ENCODE measurements at places on chromosomes 1 and 21.

- no peak for DNase-seq
Measured at GRCh38 chr1:36653850-36654249, 171.1 kb upstream of the CSF3R start.

- DNase-seq = no peak
Measured at GRCh38 chr1:98331243-98331642, 330.3 kb upstream of the SNX7 start.

- DNase-seq = no peak
Measured at GRCh38 chr1:86470859-86471258, 2.1 kb downstream of the CLCA1 start.

- no peak for DNase-seq
Measured at GRCh38 chr1:193634470-193634869, 448.1 kb upstream of the B3GALT2 start.

DNA sequence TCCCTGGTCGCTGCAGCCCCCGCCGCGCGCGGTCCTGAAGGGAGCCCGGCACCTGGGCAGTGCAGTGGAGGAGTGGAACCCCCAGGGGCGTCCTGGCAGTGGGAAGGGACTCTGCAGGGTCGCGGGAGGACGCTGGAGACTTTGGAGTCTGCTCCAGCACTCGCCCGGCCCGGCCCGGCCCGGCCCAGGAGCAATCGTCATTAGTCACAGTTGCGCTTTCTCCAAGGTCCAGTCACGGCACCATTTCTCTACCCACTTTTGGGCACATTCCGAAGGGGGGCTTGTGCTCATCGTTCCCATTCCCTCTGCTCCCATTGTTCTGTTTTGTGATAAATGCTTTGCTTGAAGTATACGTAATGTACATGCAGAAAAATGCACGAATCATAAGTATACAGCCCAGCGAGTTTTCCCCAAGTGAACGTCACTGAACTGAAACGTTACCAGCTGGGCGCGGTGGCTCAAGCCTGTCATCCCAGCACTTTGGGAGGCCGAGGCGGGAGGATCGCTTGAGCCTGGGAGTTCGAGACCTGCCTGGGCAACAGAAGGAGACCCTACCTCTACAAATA lies 999 bp downstream of the THAP3 start:
- DNase-seq = no peak

GRCh38 chr1:211353562-211354212 lies 27.1 kb downstream of the TRAF5 start:
- no peak for DNase-seq

DNA sequence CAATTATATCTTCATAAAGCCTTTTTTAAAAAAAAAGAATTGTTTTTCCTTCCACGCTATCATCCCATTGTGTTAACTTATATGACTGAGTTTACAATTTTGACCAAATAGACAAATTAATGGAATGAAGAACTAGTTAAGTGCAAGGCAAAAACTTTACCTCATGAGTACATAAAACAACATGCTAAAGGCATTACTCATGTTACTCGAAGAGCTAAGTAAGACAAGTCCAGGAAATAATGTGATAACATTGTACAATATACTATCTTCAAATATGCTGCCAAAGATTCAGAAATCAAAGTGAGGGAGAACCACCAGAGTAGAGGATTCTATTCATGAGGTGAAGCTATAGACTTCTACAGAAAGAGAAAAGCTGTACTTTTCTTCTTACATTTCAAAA lies 24.2 kb upstream of the DYNLT5 start:
- DNase-seq = no peak

DNA sequence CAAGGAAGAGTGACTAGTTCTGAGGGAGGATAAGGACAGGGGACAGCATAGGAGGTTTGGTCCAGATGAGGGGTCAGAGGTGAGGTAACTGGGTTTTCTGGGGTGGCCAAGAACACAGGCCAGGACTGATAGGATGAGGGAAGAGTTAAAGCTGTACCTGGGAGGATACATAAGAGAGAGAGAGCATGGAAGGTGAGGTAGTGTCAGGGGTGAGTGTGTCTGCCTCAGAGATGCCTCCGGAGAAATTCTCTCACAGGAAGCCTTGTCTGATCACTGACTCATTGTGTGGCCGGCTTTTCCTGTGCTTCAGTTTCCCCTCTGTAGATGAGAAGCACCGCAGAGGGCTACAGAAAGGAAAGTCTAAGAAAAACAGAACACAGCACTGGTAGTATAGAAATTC lies 40.2 kb downstream of the FASLG start:
- peak; percentile 68 for DNase-seq

DNA sequence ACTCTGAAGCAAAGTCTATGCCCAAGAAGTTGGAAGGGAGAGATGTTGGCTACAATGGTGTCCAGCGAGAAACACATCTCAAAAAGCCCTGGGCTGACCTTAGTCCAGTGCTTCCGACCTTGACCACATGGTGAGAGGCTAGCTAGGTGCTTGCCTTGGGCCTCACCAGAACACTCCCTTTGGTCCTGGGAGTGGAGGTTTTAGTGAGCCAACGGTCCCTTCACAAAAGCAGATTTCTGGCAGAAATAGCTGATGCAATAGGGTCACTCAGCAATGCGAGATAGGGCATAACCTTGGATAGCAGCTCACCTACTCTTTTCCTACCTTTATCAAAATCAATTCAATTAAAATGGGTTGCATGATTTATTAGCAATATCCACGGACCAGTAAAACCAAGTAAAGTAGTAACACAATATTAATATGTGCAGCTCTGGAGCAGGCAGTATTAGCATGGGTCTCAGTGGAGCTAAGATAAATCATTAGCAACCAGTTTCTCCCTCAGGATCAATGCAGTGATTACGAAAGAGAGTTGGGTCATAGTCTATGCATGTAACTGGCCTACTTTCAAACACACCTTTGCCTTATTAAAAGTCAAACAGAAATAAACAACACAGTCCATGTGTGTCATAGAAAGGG lies 1.9 kb downstream of the SLC30A10 start:
- no peak for DNase-seq

DNA sequence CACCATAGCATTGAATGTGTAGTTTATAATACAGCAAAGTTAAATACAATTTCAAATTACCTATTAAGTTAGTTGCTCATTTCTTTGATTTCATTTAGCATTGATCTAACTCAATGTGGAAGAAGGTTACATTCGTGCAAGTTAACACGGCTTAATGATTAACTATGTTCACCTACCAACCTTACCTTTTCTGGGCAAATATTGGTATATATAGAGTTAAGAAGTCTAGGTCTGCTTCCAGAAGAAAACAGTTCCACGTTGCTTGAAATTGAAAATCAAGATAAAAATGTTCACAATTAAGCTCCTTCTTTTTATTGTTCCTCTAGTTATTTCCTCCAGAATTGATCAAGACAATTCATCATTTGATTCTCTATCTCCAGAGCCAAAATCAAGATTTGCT lies at the start of gene ANGPTL3:
ANGPTL3 (plus strand) TSS at position 240 of the 400 bp plus-strand sequence; CDS start at position 287, 47 bp downstream.
- no peak for DNase-seq

GRCh38 chr1:29646161-29646775 lies 409.9 kb downstream of the PTPRU start:
- DNase-seq = no peak

GRCh38 chr1:3134381-3135072 lies 65.5 kb downstream of the PRDM16 start:
- no peak for DNase-seq

DNA sequence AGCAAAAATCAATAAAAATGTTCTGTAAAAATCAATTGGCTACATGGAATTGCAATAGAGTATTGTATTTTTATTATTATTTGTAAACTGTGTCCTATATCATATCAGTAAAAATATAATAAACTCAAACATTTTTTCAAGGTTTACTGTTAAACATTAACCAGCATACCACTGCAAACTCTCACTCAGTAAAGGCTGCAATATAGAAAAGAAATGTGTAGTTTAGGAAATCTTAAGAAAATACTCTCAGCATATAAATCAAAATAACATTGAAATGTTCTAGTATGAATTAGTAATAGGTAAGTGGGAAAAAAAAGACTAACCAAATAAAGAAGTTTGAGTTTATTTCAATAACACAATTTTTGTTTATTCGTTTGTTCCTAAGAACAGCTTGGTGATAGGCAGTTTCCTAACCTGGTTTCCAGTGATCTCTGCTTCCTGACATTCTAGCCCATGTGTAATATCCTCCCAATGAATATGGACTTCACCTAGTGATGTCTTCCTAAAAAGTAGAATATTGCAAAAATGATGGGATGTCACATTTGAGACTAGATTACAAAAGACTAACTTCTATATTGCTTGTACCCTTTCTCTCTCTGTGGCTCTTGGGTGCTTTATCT lies 870.1 kb downstream of the BRINP3 start:
- DNase-seq = no peak

GRCh38 chr1:154548028-154548427 lies 10.4 kb downstream of the UBE2Q1 start:
- no peak for DNase-seq

- peak; percentile 22 for DNase-seq
Measured at GRCh38 chr1:31183927-31184554, 55.6 kb downstream of the NKAIN1 start.

DNA sequence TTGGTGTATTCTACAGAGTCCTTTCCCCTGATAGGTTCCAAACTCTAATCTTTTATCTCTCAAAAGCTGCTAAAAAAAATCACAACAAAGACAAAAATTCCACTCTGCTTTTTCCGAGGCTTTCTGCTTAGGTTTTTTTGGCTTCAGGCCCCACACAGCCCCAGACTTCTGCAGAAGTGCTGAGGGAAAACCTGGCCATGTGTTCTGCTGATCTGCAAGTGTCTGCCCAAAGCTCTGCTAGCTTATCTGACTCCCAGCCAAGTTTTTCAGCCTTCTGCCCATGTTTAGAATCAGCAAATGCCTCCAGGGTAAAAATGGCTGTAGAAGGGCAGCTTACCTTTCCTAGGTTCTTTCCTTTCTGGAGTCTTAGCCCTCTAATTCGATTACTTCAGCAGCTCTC lies 28.4 kb downstream of the DISP3 start:
- DNase-seq = no peak

- no peak for DNase-seq
Measured at GRCh38 chr1:177863796-177864195, 106.1 kb downstream of the SEC16B start.

GRCh38 chr1:67460676-67461500 lies 30.7 kb upstream of the SERBP1 start:
- DNase-seq = no peak

DNA sequence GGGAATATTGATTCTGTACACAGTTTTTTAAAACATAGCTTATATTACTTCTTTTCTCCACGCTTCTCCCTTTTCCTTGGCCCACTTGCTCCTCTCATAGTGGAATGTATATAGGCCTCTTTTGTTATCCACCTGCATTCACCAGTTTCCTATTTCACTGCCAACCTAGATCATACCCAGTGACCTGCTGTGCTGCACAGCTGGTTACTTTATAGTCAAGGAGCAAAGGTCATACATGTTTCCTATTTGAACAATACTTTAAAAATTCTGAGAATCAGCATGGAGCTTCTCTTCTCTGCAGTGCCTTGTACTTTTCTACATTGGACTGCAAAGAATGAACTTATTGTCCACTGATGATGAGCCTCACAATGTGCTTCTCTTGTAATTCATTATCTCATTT lies 4.3 kb upstream of the SLC35D1 start:
- no peak for DNase-seq

DNA sequence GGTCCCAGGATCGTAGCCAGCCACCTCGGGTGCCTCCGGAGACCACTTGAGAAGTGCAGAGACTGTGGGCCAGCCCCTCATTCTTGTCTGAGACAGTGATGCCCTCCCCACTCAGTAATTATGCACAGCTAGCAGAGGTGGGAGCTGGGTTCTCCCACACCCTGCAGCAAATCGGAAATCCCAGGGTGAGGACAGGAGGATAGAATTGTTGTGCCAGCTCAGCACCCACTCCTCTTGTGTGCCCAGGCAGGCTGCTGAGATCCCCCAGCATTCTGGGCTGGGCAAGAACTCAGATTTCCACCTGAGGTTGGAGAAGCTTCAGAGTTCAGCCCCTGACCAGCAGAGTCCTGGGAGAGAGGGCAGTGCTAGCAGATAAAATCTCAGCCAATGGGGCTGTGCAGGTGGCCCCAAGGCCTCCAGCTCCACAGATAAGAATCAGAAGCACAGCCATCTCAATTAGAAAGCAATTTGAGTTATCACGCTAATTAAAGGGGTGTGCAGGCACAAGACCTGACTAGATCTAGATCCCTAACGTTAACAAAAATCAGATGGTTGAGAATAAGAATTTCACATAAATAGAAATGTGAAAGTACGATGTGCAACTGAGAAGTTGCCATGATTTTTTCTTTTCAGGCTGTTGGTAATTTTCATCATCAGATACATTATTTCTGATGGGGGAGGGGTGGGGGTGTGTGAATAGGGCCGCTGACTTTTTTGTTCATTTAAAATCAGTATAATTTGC lies 45.5 kb upstream of the IRF2BP2 start:
- no peak for DNase-seq

DNA sequence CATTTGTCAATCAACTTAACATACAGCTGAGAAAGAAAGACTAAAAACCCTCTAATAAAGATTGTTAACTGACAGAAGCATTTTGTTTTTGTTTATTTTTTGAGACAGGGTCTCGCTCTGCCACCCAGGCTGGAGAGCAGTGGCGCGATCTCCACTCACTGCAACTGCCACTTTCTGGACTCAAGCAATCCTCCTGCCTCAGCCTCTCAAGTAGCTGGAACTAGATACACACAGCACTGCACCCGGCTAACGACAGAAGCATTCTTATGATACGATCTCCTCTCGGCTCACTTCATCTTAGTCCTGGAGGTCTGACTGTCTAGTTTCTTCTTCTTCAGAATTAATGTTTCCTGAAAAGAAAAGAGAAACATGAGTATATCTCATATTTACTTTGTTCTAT lies 23.5 kb downstream of the RSPH1 start:
- DNase-seq = no peak

DNA sequence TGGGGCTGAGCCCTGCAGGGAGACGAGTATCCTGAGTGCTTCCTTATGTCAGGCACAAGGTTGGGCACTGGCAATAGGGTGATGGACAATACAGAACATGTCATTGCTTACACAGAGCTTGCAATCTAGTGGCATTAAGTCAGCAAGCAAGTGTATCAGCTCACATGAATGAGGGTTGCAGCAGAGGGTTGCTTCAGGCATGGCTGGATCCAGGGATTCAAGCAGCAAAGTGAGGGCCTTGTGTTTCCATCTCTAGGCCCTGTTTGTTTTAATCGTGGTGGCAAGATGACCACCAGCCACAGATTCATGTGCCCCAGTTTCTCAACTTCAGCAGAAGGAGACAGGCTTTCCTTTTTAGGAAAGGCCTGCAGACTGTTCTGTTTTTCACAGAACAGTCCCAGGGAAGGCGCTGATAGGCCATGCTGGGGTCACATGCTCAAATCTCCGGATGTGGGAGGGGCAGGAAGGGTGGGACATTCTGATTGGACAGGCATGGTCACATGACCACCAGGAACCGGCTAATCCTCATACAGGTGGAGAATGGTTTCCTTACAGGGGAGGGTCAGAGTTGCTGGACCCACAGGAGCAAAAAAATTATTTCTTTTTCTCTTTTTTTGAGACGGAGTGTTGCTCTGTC lies 14.4 kb downstream of the PLOD1 start:
- no peak for DNase-seq

All from activated T-cell treated with anti-CD3 and anti-CD28 coated beads, Interleukin-2, amount 50 U/mL, for 1 hour (primary cell).